Stimulated activated CD8-positive, alpha-beta memory T cell treated with anti-CD3 and anti-CD28 coated beads, Interleukin-4, amount 100 ng/mL, for 24 hours (primary cell): ENCODE measurements at places on chromosomes 11 and 22.

DNA sequence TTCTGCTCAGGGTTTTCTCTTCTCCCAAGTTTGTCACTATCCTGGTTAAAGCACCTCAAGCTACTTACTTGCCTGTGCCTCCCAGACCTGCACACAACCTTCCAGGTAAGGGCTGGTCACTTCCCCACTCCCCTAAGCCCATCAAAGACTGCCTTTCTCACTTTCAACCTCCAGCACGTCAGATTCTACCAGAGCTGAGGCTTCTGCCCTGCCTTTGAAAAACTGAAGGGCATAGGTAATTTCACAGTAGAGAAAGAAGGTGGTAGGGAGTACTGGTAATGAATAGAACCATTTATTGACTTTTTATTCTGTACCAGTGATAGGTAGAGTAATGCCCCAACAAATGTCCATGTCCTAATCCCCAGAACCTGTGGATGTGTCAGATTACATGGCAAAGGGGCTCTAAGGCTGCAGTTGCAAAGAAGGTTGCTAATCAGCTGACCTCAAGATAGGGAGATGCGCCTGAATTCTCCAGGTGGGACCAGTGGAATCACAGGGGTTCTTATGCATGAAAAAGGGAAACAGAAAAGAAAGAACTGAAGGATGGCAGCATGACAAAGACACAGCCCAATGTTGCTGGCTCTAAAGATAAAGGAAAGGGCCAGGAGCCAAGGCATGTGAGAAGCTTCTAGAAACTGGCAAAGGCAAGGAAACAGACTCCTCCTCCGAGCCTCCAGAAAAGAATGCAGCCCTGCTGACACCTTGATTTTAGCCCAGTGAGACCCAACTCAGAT lies 89.0 kb downstream of the SLC1A2 start:
- no peak for DNase-seq

DNA sequence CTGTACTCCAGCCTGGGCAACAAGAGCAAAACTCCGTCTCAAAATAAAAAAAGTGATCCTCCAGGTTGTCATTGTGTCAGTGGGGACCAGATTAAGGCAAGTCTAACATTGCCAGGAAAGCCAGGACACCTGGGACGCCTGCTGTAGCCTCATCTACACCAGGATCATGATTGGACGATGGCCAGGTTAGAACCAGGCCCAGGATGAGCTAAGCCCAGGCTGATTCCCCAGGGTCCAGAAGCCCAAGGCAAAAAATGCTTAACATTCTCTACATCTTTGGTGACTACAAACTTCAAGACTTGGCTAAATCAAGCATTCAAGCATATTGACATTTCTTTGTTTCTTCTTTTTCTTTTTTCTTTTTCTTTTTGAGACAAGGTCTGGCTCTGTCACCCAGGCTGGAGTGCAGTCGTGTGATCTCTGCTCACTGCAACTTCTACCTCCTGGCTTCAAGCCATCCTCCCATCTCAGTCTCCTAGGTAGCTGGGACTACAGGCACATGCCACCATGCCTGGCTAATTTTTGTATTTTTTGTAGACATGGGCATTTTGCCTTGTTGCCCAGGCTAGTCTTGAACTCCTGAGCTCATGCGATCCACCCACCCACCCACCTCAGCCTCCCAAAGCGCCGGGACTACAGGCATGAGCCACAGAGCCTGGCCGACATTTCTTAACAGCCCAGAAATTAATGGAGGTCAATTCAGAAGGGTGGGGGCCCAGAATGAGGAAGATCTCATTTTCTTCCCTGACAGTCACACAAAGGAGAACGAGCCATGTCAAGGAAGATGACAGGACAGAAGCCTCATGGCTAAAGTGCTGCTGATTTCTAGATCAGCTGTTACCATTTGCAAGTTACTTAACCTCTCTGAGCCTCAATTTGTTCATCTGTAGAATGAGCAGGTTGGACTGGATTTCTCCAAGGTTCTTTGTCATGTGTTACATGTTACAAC lies 12.5 kb upstream of the PTPRJ start:
- no peak for DNase-seq

- no peak for DNase-seq
Measured at GRCh38 chr11:45180179-45180847, 33.9 kb downstream of the PRDM11 start.

GRCh38 chr11:23620617-23621016 lies 760.3 kb upstream of the CCDC179 start:
- DNase-seq: no peak

GRCh38 chr11:130146796-130147195 lies 12.8 kb upstream of the ST14 start:
- no peak for DNase-seq

DNA sequence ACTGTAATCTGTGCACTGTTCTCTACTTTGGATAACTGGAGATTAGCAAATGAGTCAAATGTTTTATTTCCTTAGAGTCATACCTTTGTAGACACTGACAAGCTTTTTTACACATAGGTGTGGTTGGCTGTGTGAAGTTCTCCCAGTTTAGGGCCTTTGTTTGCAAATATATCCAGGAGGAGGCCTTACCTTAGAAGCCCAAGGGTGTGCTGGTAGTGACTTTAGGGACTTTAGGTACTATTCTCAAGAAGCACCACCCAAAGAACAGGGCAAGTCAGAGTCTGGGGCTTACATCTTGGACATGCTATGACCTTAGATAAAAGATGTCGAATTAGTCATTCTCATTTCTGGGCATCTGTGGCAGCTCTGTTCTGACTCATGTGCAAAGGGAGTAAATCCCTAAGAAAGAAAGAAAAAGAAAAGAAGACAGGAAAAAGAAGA lies 4.8 kb upstream of the FAR1 start:
- no peak for DNase-seq

GRCh38 chr11:128886406-128887124 lies 4.6 kb upstream of the KCNJ5 start:
- DNase-seq: no peak

DNA sequence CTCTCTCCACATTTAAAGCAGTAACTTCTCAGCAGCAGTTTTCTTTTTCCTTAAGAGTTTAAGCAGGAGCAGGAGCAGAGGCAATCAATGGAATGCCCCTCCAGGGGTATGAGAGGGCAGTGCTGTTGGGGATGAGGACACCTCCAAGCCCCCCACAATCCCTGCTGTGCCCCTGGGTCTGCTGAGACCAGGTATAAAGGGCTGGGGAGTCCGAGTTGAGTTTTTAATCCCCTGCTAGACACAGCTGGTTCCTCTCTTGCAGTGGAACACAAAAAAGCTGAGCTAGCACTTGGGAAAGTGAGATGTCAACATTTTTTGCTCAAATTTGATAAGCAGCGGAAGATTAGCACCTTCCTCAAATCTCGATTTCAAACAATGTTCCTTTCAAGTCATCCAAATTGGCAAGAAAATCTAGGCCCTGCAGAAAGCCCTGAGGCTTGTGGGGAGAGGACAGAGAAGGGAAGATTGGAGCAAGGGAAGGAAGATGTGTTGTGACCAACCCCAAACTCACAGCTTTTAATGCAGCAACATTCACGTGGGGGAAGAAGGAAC lies 581.9 kb downstream of the SOX6 start:
- DNase-seq: no peak

DNA sequence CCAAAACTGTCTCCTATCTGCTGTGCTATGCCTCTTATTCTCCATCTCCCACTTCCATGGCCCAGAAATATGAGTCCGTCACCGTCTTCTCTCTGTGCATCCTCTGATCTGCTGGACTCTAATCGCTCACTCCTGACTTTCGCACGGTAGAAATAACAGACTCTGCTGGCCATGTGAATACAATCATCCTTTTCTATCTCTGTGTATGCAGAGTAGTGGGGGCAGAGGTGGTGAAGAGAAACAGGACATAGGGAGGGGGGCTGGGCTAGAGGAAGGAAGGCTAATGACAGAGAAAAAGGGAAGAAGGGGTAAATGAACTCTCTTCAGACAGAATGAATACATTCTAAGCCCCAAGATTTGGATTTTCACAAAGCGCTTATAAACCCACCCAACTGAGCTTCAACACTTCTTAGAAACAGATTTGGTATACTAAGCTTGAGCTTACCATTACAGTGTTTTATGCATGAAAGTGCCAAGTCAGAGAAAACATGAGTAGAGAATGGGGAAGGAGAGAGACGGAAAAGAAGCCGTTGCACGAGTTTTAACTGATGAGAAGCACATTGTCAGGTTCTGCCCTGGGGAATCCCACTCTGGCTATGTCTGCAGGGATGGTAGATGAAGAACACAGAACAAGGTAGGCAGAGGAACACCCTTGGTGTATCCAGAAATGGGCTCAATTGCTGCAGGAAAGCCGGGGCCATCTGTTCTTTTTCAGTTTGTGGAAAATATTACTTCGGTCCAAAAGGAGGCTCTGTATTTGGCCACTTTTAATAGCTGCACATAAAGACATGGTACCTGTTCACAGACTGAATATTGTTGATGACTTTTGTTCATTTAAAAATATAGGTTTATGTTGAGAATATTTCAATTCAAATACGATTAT lies 324.7 kb downstream of the ETS1 start:
- no peak for DNase-seq

- no peak for DNase-seq
Measured at GRCh38 chr11:112050721-112051120, 23.1 kb downstream of the PIH1D2 start.

- DNase-seq: no peak
Measured at GRCh38 chr22:29642694-29643093, 39.3 kb downstream of the NF2 start.
